ENCODE measurements at places on chromosomes 16 and 17.

GRCh38 chr17:59400858-59401257 lies 69.4 kb downstream of the YPEL2 start:
- DNase-seq, result no peak

GRCh38 chr17:46977750-46978488 lies 1.1 kb downstream of the RPRML start:
- no peak for DNase-seq

DNA sequence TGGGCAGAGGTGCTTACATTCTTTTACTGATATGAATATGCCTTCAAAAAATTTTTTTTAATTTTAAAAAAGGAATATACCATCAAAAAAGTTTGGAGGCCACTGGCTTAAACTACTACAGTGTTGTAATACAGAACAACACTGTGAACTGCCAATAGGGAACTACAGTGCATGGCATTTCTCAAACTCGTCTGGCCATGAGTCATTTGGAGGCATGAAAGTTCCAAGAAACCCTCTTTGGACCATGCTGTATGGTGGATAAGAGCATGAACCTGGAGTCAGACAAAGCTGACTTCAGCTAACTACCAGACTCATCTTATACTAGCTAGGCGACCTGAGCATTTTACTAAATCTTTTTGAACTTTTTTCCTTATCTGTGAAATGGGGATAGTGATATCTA lies 9.2 kb upstream of the NF1 start:
- DNase-seq, result no peak

- no peak for DNase-seq
Observed at GRCh38 chr17:42893359-42893758, 7.2 kb upstream of the G6PC1 start.

DNA sequence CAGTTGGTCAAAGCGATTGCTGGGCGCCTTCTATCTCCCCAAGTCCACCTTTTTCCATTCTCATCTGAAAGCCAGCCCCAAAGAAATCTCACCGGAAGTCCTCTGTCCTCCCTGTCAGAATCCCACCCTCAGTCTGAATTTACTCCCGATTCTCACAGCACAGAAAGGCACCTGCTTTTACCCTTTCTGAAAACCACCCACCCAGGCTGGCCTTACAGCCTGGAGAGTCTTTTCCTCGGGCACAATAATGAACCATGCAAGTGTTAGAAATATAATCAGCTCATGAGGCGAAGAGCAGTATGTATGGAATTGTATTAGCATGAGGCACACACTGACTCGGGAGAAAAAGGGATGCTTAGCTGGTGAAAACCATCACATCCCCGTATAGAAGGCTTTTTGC lies 1.2 kb upstream of the ZFHX3 start:
- DNase-seq, result no peak

- DNase-seq, result no peak
Observed at GRCh38 chr17:77779711-77780539, 178.6 kb upstream of the TNRC6C start.

GRCh38 chr17:7262935-7263800 lies 890 bp upstream of the CLDN7 start:
- no peak for DNase-seq

DNA sequence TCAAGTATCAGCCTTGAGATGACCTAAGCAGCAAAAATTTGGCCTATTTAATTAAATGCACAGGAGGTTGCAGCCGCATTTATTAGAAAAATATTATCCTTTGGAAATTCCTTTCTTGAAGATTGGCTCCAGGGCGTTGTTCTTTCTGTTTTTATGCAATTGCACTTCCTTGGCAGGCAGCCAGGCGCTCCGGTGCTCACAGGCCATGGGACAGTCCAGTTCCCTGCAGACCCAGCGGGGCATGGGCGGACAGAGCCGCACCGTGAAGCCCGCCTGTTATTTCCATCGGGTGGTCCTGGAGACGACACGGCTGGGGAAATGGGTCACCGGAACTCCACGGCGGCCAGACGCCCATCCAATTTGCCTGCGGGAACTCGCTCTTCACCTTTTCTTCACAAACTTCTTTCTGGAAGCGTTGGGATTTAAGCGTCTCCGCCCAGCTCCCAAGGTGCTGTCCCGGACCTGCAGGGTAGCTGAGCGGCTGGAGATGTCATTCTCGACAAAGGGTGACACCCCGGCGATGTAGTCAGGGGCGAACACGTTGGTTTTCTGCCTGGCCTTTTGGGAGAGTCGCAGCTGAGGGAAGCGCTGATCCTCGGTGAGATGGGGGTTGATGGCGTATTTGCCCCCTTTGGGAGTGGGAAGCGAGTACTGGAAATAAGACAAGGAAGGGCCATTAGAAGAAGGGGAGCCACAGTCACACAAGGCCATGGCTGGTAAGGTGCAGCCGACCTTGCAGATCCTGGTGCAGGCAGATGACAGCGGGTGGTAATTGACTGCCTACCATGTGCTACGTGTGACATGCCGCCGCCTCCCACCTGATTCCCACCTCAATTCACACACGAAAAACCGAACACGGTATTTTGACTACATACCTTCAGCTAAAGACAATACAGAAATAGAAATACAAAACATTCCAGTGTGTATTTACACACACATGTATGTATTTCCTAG lies 12.5 kb downstream of the NOB1 start:
- no peak for DNase-seq

- no peak for DNase-seq
Observed at GRCh38 chr17:38350035-38350434, 1.6 kb upstream of the SOCS7 start.

DNA sequence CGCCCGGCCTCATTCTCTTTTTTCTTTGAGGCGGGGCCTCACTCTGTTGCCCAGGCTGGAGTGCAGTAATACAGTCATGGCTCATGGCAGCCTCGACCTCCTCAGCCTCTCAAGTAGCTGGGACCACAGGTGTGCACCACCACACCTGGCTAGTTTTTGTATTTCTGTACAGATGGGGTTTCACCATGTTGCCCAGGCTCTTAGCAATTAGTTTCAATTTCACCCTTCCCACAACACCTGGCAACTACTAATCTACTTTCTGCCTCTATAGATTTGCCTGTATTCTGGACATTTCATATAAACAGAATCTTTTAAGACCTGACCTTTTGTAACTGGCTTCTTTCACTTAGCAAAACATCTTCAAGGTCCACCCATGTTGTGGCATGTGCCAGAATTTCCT lies 8.0 kb upstream of the NT5M start:
- no peak for DNase-seq

- DNase-seq, result no peak
Observed at GRCh38 chr16:75948886-75949285, 222.6 kb upstream of the CPHXL start.

- DNase-seq, result no peak
Observed at GRCh38 chr16:87150262-87150661, 166.9 kb downstream of the C16orf95 start.

- peak; percentile 11 for DNase-seq
Observed at GRCh38 chr16:24504472-24505345, 34.7 kb upstream of the RBBP6 start.

Data from activated naive CD4-positive, alpha-beta T cell (primary cell).